Iris pigment epithelial cell (primary cell): ENCODE measurements at places on chromosomes 13 and 19.

GRCh38 chr13:98576200-98576945 lies 534 bp downstream of the STK24 start:
- DNase-seq, result no peak

DNA sequence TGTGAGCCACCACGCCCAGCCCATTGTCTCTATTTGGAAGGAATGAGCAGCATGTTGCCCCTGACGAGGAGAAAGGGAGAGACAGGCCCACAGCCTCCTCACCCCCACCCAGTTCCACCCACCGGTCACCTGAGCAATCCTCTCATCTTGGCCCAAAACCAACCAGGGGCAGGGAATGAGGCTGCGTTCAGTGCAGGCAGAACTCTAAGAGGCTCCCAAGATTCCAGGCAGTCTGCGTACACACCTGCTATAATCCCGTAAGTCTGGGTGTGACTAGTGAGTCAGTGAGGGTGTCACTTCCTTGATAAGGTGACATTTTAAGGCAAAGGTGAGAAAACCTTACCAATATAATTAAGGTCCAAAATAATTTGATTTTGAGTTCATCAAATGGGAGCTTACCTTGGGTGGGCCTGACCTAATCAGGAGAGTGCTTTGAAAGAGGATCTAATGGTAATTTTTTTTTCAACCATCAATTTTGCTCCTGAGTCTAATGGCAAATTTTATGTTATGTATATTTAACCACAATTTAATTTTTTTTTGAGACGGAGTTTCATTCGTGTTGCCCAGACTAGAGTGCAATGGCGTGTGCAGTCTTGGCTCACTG lies 26.9 kb upstream of the KLF2 start:
- DNase-seq, result no peak

DNA sequence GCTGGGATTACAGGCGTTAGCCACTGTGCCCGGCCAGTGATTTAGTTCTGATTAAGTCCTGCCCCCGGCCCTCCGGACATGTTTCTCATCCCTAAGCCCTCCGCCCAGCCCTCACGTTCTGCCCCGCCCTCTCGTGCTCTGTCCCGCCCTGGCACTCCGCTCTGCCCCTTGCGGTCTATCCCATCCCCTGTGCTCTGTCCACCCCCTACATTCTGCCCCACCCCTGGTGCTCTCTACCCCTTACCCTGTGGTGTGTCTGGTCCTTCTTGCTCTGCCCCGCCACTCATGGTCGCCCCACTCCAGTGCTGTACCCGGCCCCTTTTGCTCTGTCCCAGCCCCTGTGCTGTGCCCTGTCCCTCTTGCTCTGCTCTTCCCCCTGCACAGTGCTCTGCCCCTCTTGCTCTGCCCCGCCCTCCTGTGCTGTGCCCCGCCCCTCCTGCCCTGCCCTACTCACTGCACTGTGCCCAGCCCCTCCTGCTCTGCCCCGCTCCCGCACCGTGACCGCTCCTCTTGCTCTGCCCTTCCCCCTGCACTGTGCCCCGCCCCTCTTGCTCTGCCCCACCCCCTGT lies 3.0 kb downstream of the GTPBP3 start:
- no peak for DNase-seq

DNA sequence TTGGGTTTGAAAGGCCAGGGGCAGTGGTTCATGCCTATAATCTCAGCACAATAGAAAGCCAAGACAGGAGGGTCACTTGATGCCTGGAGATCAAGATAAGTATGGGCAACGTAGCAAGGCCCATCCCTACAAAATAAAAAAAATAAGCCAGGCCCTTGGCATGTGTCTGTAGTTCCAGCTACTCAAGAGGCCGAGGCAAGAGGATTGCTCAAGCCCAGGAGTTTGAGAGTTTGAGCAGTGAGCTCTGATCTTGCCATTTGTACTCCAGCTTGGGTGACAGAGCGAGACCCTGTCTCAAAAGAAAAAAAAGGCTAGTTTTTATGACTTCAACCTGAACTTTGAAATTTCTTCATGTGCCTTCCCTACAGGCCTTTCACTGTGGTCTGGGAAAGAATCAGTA lies 5.2 kb upstream of the ZNF480 start:
- no peak for DNase-seq

DNA sequence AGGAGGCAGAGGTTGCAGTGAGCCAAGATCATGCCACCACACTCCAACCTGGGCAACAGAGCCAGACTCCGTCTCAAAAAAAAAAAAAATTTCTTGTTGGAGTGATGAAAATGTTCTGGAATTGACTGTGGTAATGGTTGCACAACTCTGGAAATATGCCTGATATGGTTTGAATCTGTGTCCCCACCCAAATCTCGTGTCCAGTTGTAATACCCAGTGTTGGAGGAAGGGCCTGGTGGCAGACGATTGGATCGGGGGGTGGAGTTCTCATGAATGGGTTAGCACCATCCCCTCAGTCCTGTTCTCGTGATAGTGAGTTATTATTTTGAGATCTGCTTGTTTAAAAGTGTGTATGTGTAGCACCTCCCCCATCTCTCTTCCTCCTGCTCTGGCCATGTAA lies 41.1 kb upstream of the MAP3K10 start:
- DNase-seq, result peak; percentile 63

- DNase-seq, result no peak
These were observed 53.3 kb upstream of the RAP2A start for GRCh38 chr13:97380696-97381095.

GRCh38 chr13:40637643-40638042 lies 28.8 kb downstream of the FOXO1 start:
- no peak for DNase-seq

GRCh38 chr19:50315773-50316448 lies 13.3 kb downstream of the KCNC3 start:
- peak; percentile 30 for DNase-seq

DNA sequence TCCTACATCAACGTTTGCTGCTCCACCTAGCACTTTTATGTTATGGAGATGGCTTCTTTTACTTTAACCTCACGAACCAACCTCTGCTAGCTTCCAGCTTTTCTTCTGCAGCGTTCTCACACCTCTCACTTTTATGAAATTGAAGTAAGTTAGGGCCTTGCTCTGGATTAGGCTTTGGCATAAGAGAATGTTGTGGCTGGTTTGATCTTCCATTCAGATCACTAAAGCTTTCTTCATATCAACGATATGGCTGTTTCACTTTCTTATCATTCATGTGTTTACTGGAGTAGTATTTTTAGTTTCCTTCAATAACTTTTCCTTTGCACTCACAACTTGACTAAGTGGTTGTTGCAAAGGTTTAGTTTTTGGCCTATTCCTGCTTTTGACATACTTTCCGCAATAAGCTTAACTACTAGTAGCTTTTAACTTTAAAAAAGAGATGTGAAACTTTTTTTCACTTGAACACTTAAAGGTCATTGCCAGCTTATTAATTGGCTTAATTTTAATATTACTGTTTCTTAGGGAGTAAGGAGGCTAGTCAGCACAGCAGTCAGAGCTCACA lies 60.0 kb upstream of the SPRY2 start:
- no peak for DNase-seq

DNA sequence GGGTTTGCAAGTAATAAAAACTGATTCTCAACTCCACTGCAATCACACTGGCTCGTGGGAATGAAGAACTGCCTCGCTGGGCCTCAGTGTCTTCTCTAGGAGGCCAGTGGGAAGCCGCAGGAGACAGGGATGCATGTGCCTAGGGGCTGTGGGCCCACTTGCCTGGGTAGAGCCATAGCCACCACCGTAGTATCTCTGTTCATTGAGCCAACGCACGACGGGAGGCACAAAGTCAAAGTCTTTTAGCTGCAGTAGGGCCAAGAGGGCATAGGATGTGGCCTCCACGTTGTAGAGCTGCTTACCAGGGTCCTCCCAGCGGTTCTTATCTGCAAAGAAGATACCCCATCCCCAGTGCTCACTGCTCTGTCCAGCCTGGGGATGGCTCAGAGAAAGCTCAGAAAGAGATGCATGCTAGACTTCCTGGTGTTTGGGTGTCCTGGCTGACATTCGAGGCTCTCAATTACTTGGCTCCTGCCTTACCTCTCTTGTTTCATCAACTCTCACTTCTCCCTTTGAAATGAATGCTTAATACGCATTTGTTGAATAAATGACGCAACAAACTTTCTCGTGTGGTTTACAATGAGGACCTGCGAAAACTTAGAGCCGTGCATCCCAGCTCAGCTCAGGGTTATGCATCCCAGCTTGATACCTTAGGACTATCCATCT lies 16.1 kb upstream of the TNFSF14 start:
- no peak for DNase-seq

DNA sequence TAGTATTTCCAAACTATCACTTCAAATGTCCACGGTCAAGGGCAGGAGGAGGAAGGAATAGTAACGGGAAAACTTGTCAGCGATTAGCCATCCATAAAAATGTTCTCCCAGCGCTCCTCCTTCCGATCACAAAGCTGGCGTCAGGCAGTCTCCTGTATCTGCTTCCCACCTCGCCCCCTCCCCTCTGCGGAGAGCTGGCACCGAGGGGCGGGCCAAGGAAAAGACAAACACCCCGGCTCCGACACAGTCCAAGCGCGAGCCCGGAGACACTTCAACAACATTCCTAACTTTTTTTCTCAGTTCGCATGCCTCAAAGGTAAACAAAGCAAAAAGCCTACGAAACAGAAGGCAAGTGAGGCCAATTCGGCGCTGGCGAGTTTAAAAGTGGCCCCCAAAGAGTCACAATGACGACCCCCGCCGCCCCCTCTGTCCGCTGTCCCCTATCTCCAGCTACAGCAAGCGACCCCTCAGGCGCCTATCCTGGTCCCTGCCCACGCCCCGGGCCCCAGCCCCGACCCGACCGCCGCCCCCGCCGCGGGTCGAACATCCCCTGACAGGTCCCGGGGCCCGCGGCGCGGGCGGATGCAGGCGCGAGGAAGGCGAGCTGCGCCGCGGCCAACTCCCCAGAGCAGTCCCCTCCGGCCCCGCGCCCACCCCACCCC lies 736 bp downstream of the SMAD9 start:
- peak; percentile 22 for DNase-seq

- DNase-seq, result peak; percentile 39
These were observed 8.2 kb upstream of the MEIS3 start for GRCh38 chr19:47427241-47428176.

DNA sequence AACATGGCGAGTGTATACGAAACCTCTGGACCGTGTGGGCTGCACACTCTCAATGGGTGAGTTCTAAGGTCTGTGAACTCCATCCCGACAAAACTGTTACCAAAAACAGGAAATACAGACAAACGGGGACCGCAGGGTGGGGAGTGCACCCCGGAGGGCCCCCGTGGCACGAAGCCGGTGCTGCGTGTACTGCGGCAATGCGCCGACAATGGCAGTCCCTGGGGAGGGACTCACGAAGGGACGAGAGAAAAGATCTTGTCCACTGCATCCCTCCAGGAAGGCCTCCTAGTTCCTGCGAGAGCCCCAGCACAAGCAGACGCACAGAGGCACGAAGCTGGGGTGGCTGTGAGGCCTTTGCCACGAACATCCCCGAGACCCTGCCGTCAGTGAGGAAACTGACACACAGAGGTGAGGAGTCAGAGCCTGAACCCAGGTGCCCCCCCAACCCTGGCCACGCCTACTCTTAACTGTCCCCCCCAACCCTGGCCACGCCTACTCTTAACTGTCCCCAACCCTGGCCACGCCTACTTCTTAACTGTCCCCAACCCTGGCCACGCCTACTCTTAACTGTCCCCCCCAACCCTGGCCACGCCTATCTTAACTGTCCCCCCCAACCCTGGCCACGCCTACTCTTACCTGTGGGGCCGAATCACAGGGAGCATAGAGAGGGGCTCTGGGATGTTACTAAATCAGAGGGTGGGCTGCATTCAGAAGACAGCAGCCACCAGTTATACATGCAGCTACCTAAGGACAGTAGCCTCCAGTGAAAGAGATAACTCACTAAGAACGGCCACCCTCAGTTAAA lies 4.2 kb downstream of the MED16 start:
- no peak for DNase-seq

- no peak for DNase-seq
These were observed 20.1 kb upstream of the ARHGEF18 start for GRCh38 chr19:7328647-7329046.
